Right lung (tissue), 10 donors: ENCODE measurements at places on chromosomes 11 and 22. TPM values are rescaled to one million over a fixed set of nuclear protein-coding genes. Genes with fewer than 3 reads are reported as not detected.
A peak's percentile ranks its signal among the peaks of the same experiment; 100 is the strongest.

DNA sequence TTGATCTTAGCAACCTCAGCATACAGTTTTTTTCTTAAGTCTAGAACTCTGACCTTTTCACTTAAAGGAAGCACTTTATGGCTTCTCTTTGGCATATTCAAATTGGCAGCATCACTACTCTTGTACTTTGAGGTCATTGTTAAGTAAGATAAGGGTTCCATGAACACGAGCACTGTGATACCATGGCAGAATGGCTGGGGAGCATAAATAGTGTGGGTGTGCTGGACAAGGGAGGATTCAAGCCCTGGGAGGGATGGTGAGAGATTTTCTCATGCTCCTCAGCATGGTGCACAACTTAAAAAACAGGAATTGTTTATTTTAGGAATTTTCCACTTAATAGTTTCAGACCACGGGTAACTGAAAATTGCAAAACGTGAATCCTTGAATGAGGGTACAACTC is 111.4 kb downstream of the ATXN10 start:
- no peak for DNase-seq

DNA sequence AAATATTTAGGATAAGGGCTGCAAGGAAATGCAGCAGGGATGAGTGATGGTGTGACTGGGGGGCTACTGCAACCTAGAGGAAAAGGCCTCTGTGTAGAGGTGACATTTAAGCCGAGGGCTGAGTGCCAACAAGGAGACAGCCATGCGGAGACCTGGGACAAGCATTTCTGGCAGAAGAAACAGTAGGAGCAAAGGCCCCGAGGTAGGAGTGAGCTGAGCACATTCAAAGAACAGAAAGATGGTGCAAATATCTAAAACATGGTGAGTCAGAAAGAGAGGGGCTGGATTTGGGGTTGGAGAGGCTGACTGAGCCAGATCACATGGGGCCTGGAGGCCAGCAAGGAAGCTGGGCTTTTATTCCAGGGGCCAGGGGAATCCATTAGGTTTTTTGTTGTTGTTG is 55.1 kb upstream of the INCENP start:
- no peak for DNase-seq

DNA sequence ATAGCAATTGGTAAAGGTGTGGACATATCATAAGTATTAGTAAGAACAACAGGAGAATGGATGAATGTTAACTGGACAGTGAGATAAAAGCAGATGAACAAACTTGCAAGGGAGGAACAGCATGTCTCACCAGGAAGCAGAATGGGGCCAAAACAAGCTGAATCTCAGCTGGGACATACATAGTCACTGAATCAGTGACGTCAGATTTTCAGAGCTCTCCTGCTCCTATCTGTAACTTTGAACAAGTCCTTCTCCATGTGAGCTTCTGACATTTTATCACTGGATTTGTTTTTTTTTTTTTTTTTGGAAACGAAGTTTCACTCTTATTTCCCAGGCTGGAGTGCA is 118.7 kb downstream of the BBOX1 start:
- DNase-seq: no peak

Gene CSNK2A3
- polyA plus RNA-seq: 1.0 TPM

- DNase-seq: no peak
Observed at GRCh38 chr11:114847306-114847975, 169.1 kb downstream of the NXPE2 start.

Gene DLG2
- polyA plus RNA-seq: 11.1 TPM

Gene CABP7
- polyA plus RNA-seq: 0.10 TPM

Gene PAMR1
- 14.9 TPM for polyA plus RNA-seq

DNA sequence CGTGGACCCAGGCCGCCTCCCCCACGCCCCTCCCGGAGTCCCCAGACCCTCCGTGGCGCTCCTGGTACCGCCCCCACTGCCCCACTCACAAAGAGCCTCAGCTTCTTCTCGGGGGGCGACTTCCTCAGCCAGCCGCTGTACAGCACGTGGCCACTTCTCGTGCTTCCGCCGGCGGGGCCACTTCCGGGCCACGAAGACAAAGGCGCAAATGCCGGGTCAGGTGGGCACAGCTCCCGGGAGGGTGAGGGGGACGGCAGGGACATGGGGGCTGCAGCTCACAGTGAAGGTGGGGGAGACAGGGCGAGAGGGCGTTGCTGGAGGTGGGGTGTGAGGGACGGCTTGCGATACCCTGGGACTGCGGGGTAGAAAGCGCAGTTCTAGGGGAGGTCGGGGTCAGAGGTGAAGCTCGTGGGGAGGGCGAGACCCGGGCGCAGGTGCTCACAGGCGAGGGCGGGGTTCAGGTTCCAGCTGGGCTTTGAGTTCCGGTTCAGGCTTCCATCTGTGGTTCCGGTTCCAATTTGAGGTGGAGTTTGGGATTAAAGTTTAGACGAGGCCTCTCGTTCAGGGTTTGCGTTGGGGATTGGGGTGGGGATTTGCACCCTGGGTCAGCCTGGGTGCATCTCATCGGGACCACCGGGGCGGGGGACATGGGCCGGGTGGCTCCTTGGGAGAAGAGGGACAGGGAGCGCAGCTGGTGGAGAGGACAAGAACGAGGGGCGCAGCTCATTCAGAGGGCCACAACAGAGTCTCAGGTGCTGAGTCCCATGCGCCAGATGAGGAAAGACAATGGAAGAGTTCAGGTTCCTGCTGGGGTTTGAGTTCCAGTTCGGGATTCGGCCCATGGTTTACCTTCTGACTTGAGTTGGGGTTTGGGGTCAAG is at the start of gene GAB4:
GAB4 (minus strand) TSS at position 371 of the 880 bp plus-strand sequence; CDS start at position 263, 108 bp downstream.
- no peak for DNase-seq

DNA sequence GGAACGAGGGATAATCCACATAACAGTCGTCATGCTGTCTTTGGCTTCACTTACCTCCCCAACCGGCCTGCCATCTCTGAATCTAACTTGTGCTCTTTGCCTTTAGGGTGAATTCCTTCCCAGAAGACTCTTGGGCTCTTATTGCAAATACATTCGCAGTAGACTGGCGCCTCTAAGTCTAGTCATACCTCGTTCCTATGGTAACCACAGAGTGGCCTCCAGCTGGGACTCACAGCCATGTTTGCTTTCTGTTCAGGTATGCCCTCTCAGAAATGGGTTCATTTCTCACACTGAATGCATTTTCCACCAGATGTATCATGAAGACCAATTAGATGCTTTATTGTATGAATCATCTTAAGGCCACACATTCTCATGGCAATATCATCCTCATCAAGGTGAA is 112.7 kb downstream of the FAR1 start:
- DNase-seq: no peak

DNA sequence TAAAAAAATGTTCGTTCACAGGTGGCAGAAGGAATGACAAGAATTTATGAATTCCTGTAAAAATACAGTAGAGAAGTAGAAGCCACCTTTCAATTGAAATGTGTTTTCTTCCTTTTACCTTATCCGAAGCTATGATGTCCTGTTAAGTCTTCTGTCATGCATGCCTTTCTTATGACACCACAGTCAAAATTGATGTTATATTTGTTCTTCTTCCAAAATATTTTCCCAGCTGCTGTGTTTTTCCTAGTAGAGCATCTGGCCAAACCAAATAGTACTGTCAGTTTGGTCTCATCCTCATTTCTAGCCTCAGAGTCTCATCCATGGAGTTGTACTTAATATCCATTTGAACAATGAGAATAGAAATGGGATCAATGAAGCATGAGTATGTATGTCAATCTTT is 206.1 kb downstream of the PGR start:
- DNase-seq: no peak

DNA sequence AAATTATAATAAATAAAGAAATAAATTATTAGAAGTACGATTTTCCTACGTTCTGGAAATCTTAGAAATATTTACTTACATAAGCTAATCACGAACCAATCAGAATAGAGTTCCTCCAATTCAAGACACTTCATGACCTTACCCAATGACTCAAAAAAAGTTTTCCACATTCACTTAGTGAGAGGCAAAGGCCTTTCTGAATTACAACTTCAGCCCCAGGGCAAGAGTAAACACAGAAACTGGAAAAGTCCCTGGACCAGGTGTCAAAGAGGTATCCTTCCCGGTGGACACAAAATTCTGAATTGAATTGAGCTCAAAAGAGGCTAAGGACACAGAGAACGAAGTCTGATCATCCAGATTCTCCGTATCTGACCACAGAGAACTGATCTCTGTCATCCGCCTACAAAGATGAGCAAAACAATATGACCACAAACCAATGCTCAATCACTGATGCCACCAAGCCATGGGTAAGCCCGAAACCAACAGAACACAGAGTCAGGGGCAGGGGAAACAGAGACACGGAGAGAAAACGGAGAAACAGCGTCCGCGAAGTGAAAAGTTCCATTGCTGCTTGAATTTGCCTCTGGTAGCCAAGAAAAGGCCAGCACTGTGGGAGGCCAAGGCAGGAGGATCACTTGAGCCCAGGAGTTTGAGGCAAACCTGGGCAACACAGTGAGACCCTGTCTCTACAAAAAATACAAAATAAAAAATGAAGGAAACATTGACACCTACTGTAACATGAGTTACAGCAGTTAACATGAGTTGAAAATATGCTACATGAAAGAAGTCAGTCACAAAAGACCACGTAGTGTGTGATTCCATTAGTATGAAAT is 6.8 kb downstream of the BID start:
- DNase-seq: no peak

DNA sequence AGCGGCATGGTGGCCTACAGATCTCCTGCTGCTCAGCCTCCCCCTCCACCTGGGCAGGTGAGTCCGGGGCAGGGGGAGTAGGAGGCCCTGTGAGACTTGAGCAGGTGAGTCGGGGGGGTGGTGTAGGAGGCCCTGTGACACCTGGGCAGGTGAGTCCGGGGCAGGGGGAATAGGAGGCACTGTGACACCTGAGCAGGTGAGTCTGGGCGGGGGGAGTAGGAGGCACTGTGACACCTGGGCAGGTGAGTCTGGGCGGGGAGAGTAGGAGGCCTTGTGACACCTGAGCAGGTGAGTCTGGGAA is 299.3 kb downstream of the BRD1 start:
- no peak for DNase-seq

DNA sequence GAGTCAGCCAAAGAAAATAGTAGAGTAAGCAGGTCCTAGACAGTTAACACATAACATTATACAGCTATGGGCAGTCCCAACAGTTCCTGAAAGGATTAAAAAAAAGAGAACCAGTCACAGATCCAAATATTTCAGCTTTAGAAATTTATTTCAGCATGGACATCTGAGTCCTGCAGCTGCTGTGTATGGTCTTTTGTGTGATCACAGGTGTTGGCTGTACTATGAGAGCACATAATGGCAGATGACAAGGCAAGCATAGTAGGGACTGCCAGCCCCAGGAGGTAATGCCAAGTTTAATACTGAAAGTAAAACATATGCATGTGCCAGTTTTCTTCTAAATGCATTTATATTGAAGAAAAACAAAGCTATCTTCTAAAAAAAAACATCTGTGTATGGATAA is 158.1 kb downstream of the GRIA4 start:
- DNase-seq: no peak

DNA sequence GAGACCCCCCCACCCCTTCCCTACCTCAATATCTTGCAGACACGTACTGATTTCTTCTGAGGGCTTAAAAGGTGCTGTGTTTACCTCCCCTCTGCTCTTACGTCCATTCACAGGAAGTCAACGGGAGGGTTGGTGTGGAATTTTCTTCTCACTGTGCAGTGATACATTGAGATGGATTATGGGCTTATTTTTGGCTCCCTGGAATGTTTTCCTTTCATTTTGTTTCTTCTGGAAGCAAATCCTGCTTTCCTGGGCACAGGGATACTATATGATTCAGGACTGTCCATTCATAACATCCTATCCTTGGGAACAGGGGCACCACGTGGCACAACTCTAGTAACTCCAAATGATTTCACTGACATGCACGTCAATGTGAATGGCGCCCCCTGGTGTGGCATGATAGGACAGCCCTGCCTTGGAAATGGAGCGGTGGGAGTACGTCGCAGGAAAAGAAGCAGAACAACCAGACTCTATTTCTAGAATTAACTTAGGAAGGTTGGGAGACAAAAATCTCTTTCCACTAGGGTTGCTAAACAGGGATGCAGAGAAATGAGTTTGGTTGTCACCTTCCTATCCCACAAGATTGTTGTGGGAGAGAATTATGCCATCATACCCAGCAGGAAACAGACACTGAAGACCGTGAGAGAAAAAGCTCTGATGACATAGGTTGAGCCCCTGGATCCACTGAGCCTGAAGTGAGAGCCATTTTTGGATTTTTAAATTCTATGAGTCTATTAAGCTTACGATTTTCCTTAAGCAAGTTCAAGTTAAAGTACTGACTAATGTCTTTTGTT is 146.5 kb upstream of the RAG2 start:
- peak; percentile 42 for DNase-seq

Gene TRIM51
- not detected for polyA plus RNA-seq

- no peak for DNase-seq
Observed at GRCh38 chr11:132050049-132050448, 679.6 kb downstream of the NTM start.

GRCh38 chr11:86230179-86230804 is 14.3 kb upstream of the EED start:
- DNase-seq: no peak

- DNase-seq: no peak
Observed at GRCh38 chr11:132264616-132265015, 894.2 kb downstream of the NTM start.

DNA sequence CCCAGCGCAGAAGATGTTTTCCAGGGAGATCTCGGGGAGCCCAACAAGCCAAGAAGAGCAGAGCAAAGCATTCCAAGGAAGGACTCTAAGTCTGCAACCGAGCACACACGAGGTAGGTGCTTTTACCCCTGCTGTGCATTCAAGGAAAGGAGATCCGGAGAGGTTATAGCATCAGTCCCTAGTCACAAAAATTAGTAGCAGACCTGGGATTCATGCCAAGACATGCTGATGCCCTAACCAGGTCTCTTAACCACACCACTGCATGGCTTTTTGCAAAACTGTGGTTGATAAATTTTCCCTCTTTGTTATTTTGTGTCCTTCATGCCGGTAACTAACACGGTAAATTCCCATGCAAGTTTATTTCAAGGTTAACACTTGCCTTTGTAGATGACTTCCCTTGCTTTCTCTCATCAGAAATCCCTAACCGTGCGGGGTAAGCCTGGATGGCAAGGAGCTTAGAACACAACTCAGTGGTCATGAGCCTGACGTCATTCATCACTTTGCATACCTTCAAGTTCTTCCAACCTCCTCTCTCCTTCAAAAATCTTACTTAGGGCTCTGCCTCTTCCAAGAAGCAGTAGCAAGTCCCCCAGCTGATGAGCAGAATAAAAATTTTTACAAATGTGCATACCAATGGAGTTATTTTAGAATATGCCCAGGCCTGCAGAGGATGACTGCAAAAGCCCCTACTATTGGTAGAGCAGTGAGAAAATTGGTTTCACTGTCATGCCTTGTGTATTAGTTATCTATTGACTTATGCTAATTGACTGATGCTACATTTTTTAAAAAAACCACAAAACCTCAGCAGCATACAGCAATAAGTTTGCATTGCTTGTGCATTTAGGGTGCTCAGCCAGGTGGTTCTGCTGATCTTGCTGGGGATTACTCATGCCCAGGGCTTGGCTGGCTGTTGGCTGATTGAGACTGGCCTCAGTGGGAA is 465.1 kb downstream of the MN1 start:
- no peak for DNase-seq
